ENCODE measurements at places on chromosomes 3 and 15.
A peak's percentile ranks its signal among the peaks of the same experiment; 100 is the strongest.

DNA sequence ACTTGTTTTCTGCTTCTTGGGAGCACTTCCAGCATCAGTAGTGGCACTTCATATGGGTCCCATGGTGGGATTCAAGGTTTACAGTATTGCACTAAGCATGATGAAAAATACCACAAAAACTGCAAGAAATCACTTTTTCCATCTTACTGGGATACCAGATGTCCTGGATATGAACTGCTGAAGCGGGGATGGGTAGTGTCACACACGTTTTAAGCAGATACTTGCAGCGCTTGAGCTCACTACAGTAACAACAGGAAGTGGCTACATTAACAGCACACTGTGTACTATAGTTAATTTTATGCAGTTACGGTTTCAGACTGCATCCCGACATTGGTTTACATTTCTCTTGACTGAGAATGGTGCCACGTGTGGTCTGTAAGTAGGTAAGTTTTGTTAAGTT lies 3.5 kb upstream of the ISG20 start:
- DNase-seq, result no peak

DNA sequence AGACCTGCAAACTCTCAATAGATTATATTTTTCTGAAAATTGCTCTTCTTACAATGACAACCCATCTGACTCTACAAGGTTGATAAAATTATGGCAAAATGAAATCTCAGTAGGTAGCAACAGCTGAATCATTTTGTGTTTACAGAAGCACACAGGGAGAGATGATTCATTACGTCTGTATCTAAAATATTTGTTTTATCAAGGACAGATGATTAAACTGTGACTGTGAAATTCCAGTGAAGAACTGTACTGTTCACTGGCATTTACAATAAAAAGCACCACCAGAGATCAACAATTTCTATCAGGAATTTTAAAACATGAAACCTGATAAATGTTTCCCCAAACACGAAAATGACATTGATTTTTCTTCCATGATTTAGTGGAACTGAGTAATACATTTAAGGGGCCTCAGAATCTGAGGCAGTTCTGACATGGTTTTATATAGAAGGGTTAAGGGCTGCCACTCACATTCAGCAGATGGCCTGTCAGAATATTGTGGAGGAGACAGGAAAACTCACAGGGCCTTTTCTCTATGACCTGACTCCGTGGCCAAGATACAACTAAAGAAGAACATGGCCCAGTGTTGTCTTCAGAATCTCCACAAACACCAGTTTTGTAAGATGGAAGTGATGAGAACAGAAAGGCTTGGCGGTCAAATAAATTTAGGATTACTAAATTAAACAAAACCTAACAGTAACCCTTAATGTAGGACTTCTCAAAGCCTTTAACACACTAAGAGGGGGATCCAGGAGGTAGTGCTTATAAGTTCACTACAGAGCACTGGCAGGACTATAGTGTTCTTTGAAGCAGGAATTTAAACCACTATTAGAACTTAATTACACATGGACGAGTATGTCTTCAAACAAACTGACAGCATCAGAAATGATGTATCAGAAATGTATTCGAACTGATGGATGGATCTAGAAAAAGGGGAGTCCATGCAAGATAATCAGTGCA lies 25.9 kb downstream of the RAD18 start:
- no peak for DNase-seq

DNA sequence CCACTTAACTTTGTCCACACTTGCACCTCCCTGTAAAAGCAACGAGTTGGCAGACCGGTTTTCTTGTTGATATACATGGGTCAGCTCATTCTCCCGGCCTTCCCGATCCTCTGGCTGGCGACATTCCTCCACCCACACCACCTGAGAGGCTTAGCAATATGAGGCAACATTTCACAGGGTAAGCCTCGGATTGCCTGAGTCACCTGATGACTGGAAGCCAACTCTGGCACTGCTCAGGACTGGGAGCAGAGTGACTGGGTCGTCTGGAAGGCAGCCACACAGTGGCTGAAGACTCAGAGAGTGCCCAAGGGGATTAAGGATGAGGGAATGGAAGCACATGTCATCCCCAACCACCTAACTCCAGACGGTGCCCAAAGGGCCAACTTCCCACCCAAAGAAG lies 9.8 kb downstream of the HOMER2 start:
- DNase-seq, result no peak

- DNase-seq, result no peak
Measured at GRCh38 chr3:30286811-30287210, 319.6 kb upstream of the TGFBR2 start.

DNA sequence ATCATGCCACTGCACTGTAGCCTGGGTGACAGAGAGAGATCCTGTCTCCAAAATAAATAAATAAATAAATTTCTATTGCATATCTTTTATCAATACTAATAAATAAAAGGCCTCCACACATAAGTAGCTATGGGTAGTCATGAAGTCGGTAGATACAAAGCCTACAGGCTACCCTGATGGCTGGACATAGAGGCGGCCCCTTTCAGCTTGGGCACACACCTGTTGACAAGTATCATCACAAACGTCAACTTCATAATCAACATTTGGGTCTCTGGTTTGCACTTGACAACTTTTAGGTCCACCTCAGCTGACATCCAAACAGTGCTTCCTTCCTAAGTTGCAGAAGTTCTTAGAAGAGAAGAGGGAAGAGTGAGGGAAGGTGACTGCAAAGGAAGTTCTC lies 53.4 kb downstream of the ITGA11 start:
- DNase-seq, result no peak

DNA sequence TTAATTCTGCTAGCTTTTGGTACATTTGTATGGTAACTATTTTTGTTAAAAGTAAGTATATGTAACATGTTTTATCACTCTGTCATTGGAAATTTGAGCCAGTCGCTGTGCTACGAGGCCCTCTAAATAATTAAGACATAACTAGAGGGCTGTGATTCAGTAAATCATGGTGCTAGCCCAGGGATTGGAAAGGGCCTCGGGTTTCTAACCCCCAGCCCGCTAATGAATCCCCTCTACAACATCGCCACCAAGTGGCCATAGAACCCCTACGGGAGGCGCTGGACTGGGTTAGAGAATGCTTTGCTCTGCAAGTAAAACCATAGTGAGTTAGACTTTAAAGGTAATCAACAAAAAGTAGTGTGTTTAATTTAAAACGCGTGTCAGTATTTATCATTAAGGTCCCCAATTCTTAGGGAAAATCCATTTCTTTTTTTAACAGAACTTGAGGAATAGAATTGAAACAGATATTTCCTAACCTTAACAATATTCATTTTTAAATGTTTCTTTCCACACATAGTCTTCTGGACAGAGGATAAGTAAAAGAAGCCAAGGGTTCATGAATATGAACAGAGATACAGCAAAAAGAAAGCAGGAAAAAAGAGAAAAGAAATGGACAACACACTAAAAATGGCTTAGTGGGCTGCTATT lies 744.7 kb downstream of the EPHA3 start:
- peak; percentile 39 for DNase-seq

GRCh38 chr3:105538483-105538882 lies 171.8 kb downstream of the ALCAM start:
- DNase-seq, result no peak

Data from left renal cortex interstitium (tissue), 4 donors.